HuH-7 (cell line): ENCODE measurements at places on chromosomes 7 and 10.

DNA sequence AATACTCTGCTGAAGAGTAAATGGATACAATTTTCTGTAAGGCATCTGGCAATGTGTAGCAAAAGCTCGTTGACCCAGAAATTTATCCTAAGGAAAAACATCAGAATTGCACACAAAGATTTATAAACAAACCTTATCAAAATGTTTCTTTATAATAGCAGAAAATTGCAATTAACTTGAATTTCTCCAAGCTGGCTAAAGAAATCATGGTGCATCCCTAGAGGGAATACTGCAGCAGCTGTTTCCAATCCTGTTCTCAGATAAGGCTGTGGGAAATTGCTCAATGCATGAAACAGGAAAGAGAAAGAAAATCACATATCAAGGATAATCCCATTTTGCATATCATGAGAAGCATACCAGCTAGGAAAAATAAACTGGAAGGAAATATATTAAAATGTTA, 18.7 kb downstream of the TACR2 start:
- no peak for DNase-seq

DNA sequence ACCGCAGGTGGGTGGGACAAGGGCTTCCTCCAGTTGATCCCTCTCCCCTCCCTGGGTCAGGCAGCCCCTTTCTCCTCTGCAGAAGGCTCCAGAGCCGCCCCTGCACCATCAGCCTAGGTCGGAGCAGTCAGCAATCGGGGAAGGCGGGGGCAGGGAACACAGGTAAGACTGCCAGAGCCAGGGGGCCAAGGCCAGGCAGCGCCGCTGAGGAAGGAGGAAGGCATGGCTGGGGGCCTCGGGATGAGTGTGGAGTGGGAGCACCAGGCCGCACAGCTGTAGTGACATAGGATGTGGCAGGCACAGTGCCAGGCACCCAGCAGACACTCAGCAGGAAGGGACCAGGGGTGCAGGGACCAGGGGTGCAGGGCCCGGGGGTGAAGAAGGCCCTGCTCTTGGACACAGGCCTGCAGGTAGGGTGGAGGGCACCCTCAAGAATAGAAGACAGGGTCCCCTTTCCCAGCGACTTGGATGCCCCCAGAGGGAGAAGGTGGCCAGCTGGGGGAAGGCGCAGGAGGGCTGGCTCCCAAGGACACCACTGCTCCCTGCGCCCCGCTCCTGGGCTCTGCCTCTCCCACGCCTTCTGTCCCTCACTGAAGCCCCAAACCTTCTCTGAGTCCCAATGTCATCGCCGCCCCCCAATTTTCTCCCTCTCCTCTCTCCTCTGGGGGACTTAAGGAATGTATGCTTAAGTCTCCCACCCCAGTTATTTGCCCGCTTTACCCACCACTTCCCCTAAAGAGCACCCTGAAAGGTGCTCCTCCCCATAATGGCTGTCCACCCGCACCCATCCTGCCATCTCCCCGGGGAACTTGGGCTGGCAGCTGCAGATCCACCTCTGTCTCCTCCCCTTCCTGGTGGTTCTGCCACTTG, 38.5 kb downstream of the CAMK2B start:
- no peak for DNase-seq

DNA sequence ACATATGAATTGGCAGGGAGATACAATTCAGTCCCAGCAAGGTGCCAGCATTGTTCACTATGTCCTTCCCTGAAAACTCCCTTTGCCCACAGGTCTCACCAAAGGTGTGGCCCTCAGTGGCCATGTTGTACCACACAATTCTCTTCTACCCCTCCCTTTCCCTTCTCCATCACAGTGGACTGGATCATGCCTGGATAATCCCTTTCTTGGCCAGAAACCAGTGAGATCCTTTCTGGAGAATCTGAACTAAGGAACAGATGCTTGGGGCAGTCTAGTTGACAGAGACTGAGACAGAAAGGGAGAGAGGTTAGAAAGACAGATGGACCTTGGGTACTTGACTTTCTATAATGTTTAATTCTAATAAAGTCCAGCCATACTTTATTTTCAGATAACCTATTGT, 9.5 kb downstream of the NMT2 start:
- DNase-seq = no peak

- DNase-seq = no peak
Measured at GRCh38 chr7:133887459-133887858, 239.7 kb upstream of the LRGUK start.

DNA sequence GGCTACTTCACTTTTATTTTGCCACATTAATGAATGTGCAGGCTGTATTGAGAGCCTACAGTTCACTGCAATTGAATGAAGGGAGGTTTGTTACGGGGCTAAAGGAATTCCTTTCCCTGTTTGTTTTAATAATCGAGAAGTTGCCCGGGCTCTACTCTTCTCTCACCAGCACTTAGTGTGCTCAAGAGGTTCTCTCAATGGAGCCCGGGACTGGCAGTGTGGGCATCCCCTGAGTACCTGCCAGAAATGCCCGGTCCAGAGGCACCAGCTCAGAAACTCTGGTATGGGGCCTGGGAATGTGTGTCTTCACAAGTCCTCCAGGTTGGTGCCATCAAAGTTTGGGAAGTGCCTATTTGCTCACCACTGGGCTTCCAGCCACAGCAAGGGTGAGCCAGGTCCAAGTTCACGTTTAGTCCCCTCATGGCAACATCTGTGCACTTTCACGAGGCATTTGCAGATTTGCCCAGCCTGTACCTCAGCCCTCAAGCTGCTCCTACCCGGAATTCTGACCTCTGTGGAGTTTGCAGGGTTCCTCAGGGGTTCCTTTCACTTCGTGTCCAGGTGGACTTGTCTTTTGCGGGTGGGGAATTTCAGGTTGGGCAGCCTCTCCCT, 622.4 kb downstream of the SDK1 start:
- no peak for DNase-seq

GRCh38 chr7:50366311-50366710, 61.8 kb downstream of the IKZF1 start:
- no peak for DNase-seq

- DNase-seq = no peak
Measured at GRCh38 chr7:106358103-106358663, 73.4 kb upstream of the NAMPT start.

GRCh38 chr10:1089017-1089689, 33.0 kb downstream of the WDR37 start:
- DNase-seq = no peak

- no peak for DNase-seq
Measured at GRCh38 chr10:70907637-70908405, 19.5 kb upstream of the PCBD1 start.

- no peak for DNase-seq
Measured at GRCh38 chr7:28358423-28358868, 53.9 kb upstream of the CREB5 start.

- DNase-seq = peak; percentile 48
Measured at GRCh38 chr7:65722361-65722792, 150.5 kb upstream of the VKORC1L1 start.

- peak; percentile 53 for DNase-seq
Measured at GRCh38 chr10:96130326-96130995, 364 bp downstream of the ZNF518A start.

DNA sequence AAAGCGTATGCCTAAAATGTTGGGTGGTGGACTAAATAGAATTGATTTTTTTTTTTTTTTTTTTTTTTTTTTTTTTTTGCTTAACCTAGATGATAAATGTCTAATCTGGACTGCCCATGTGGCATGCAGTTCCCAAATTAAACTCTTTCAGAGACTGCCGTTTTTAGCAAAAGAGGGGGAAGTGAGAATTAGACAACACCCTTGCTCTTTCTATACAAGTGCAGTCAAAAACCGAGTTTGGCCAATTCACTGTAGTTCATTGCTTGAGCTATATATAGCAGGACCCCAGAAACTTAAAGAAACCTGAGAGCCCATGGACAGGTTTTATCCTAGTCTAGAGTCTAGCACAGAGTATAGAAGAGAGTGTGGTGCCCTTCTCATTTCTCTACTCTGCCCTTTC, 141.9 kb downstream of the GRM3 start:
- no peak for DNase-seq

DNA sequence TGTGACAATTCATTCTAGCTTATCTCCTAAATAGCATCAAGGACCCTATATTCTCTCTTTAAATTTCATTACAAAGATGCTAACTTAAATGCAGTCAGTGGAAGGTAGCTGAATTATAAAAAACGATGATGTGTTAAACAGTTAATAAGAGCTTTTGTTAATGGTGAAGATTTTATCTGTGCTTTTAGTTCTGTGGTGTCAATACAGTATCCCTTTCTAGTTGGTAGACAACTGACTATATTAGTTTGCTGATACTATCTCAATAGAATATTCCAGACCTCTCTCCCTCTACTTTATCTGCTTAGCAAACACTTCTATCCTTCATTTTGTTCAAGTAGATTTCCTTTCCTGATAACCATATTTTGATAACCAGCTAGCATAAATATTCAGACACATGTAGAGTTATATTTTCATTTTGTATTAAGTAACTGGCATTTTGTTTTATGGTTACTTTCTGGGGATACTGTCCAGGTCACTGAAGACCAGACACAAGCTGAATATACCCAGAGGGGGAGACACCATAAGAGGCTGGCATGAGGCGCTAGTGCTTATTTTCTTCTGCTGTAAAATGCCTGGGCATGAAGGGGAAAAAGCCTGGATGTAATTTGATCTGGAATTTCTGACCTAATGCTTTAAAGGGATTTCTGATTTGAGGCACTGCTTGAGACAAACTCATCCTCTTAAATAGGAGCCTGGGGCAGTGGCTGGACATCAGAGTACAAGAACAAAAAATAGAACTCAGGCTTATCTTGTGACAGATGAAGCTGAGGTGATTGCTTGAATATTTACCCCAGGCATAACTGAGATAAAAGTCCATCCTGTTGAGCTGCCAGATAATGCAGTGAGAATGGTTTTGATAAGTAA, 197.5 kb downstream of the MALRD1 start:
- DNase-seq = no peak
